RKO (cell line): ENCODE measurements at places on chromosomes 16 and 17.
A peak's percentile ranks its signal among the peaks of the same experiment; 100 is the strongest.

DNA sequence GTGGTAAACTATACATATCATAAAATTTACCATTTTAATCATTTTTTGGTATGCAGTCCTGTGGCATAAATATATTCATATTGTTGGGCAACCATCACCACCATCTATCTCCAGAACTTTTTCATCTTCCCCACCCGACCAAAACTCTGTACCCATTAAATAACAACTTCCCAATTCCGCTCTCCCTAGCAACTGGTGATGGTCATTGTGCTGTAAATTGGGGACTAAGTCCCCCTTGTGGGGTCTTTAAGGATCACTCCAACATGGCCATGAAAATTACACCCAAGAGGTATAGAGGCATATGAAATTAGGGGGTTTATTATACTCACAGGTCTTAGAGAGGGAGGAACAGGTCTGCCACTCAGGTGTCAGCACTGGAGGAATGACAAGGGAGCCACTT lies 57.4 kb upstream of the NKD1 start:
- DNase-seq = no peak

DNA sequence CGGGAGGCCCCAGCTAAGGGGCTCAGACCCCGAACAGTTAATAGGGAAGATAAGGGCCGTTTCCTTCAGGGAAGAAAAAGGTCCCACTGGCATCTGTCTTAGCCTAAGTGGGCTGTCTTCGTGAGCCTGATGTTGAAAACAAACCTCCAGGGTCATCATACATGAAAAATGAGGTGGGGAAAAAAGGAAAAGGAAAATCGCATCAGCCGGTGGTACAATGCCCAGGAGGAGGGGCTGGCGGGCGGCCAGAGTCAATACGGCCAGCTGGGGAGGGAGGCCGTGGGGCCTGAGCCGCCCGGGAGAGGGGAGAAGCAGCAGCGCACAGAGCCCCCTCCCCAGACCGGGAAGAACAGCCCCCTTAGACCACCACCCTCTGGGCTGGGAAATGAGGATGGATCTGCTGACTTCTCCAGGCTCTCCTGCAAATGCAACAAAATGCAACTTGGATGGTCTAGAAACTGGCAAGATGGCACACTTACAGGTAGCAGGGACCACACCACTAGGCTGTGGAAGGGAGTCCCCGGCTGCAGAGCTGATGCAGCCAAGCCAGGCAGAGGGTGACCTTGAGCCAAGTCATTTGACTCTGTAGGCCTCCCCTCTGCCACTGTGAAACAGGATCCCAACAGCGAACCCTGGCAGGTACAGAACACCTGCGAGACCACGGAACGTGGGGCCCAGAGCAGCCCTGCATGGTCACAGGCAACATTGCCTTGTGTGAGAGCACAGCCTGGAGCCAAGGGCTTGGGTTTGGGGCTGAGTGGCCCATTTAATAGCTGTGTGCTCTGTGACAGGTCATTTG lies 448.5 kb downstream of the SOX9 start:
- no peak for DNase-seq

DNA sequence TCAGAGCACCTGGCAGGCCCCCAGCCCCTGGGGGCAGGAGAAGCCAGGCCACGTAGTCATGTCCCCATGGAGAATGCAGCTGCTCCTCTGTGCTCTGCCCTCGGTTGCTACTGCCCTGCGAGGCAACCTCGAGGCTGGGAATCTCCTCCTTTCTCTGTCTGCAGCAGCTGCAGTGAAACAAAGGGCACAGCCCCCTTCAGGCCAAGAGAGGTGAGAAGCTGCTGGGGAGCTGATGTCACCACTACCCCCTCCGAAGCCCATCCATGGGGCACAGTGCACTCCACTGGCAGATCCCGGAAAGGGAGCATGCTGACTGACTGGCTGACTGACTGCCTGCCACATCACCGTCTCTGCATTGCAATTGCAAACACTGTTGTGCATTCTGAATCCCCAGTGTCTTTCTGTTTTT lies 103.7 kb downstream of the GRIN2A start:
- DNase-seq = no peak

DNA sequence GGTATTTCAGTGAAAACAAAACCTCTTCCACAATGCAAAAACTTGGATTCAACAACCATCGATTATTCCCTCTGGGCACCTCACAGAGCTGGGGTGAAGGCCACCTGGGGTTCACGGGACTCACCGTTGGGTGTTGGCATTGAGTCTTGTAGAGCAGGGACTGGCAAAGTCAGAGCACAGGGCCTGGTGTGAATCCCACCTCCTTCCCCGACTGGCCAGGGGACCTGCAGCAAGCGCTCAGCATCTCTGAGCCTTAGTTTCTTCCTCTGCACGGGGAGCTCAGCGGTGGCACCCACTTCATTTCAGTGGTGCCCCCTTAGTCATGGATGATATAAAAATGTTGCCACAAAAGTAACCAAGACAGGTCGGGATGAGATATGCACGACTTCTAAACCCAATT lies 100.4 kb downstream of the METRNL start:
- no peak for DNase-seq

DNA sequence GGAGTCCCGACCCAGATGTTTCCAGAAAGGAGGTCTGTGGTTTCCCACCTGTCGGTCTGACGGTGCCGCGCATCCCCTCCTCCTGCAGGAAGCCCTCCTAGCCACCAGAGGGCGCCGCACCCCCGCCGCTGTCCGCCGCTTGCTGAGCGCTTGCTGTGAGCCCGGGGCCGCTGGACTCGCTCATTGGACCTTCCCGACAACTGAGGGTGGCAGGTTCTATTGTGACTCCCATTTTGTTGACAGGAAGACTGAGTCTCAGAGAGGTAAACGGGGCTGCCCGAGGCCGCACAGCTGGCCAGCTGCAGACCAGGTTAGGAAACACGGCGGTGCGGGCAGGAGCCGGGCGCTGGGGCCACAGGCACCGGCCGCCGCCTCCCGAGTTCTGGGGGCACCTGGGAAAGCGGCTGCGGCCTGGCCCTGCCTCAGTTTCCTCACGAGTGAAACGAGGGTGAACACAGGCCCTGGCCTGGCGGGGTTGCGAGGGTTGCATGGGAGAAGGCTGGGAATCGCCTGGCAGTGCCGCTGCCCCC lies 191.1 kb upstream of the CIBAR2 start:
- DNase-seq = no peak

GRCh38 chr16:75497558-75497957 lies 2.3 kb upstream of the CHST6 start:
- no peak for DNase-seq

DNA sequence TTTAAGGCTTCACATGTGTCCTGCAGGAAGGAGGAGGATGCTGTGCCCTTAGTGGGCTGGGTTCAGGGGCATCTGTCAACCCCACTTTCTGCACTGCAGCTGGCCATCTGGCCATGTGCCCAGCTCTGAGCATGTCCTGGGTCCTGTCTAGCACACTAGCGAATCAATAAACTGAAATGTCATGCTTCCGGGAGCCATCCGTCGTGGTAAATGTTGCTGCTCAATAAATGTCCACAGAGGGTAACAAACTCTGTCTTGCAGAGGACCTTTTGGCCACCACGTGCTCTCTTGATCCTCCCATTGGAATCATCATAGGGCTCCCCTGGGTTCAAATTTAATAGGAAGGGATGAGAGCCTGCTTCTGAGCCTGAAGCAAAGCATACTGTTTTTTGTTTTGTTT lies 168.6 kb upstream of the PIRT start:
- no peak for DNase-seq

GRCh38 chr16:12573300-12573699 lies 230.4 kb downstream of the CPPED1 start:
- no peak for DNase-seq

GRCh38 chr16:56425439-56425832 lies at the start of gene AMFR:
Gene AMFR (minus strand): TSS chr16:56425545. CDS start chr16:56425327, 218 bp downstream.
- DNase-seq = peak; percentile 86

DNA sequence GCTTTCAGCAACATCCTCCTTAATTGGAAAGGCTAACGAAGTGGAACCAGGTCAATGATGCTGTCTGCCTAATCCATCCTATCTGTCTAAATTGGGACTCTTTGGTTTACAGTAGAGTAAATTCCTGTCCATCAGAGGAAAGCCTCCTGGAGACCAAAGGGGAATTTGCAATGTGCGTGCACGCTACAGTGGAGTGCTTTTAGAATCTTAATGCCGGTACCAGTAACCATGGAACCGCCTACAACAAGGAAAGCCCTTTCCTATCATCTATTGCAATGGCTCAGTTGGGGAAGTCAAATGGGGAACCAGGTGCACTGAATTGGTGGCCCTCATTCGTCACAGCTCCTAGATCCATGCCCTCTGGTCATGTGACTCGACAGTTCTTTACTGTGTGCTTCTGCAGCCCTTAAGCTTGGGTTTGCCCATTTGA lies 110.1 kb downstream of the XYLT1 start:
- no peak for DNase-seq

DNA sequence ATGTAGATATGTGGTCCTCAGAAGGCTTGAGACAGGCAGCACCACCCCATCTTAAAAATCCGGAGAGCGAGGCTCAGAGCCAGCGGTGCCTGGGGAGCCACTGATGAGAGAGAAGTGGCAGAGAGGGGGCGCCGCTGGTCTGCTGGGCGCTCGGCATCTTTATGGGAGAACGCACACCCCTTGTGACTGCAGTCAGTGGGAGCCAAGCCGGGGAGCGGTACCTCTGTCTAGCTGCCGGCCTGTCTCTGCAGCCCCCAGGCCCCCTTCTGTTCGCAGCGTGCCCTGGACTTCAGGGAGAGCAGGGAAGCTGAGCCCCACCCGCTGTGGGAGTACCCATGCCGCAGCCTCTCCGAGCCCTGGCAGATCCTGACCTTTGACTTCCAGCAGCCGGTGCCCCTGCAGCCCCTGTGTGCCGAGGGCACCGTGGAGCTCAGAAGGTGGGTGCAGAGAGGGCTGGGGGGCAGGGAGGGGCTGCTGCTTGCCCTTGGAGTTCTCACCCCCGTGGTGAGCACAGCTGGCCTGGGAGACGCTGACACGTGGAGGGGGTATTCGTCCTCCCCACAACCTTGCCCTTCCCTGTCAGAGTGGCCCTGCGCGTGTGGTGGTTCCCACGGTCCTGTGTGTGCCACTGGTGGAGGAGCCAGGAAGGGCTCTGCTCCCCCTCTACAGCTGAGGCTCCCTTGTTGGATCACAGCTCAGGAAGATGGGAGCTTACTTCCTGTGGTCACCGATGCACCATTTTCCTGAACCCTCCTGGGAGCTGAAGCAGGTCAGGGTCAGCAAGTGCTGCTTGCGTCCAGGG lies 44.8 kb downstream of the PRMT7 start:
- DNase-seq = no peak

- DNase-seq = peak; percentile 27
Observed at GRCh38 chr16:15849209-15849981, 7.4 kb downstream of the MYH11 start.

DNA sequence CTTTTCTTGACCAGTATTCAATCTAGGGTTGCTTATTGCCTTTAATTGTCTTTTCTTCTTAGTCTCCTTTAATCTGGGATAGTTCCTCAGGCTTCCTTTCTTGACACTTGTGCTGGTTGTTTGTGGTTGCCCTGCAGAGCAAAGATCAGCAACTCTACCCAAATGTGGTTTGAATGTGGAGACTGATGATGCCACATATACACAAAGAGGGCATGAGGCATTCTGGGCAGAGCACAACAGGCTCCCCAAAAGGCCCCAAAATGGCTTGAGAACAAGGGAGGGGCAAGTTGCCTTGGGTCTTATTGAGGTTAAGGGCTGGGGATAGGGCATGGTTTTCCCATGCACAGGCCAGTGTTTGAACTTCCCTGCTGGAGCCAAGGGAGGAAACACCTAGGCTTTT lies 29.8 kb upstream of the HOXB9 start:
- DNase-seq = no peak

DNA sequence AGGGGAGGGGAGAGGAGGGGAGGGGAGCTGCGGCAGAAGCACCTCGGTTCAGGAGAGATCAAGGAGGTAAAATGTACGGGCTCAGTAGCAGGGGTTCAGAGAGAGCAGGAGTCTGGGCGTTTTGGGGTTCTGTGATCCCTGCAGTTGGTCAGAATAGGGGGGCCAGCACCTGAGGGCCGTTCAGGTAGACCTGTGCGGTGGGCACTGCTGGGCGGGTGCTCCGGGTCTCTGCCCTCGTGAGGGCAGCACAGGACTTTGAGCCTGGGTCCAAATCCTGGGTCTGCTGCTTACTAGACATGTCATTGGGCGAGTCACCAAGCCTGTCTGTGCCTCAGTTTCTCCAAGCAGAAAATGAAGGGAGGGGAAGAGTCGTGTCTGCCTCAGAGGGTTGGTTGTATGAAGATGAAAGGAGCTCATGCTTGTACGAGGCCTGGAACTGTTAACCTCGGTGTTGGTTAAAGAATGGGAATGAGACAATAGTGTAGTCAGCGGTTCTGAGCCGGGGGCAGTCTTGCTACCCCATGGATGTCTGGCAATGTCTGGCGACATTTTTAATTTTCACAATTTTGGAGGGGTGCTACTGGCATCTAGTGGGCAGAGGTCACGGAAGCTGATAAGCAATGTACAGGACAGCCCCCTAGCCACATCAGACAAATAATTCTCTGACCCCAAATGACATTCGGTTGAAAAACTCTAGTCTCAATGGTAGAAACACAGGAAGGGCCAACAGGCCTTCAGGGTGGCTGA lies 35.4 kb downstream of the OR1D5 start:
- DNase-seq = no peak

GRCh38 chr17:69884846-69885245 lies 190.2 kb upstream of the KCNJ16 start:
- no peak for DNase-seq

DNA sequence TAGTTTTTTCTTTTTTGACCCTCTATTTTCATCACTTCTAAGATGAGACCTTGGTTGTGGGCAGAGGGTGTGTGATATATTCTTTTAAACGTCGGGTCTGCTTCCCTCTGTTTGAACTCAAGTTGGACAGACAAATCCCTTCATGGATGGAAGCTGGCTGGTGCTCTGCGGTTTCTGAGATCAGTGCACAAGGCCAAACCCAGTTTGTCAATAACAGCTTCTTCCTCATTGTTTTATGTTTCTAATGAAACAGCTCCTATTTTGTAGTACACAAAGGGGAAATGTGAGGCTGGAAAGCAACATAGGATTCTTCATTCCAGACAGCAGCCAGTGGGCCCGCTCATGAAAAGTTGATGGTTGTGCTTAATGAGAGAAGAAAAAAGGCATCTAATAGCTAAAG lies 159.6 kb downstream of the PRKCA start:
- DNase-seq = no peak

DNA sequence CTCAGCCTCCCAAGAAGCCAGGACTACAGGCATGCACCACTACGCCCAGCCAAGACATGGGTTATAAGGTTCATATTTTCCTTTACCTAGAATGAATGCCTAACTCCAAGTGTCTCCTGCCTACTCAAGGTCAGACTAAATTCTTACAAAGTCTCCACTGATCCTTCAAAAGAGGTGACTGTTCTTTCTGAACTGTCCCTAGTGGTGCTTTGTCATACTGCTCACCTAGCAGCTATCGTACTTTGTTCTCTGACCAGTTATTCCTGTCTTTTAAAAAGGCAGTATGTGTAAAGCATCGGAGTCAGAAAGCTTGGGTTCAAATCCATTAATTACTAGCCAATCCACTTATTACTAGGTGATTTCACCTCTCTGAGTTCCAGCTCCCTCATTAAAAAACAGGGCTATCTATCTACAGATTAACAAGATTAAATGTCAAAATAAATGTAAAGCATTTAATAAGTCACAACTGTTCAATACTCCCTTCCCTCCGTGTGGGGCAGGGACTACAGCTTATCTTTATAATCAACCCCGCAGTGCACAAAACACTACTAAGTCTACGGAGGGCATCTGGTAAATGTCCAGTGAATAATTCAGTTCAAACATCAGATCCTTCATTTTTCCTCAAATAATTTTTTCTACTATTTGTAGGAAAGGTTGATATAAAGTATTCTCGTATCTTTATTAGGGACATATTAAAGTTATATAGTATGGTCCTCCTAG lies 20.0 kb upstream of the ITGA2B start:
- DNase-seq = no peak
